Common myeloid progenitor, CD34-positive (primary cell): ENCODE measurements at places on chromosomes 6 and 20.

DNA sequence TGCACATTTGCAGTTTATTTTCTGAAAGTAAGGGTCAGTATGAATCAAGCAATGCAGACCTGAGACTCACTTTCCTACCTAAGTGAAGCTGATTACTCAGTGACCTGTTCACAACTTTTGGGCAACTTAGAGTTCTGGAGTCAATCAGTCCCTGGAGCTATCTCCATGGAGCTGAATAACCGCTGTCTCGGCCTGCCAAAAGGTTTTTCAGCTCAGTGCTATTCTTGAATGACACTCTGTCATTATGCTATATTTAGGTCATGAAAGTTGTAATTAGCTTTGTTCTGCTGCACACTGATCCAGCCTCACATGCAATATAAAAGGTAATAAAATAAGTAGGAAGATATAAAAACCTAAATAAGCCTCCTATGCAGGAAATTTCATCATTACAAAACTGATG, 356.0 kb downstream of the BMP2 start:
- no peak for DNase-seq

DNA sequence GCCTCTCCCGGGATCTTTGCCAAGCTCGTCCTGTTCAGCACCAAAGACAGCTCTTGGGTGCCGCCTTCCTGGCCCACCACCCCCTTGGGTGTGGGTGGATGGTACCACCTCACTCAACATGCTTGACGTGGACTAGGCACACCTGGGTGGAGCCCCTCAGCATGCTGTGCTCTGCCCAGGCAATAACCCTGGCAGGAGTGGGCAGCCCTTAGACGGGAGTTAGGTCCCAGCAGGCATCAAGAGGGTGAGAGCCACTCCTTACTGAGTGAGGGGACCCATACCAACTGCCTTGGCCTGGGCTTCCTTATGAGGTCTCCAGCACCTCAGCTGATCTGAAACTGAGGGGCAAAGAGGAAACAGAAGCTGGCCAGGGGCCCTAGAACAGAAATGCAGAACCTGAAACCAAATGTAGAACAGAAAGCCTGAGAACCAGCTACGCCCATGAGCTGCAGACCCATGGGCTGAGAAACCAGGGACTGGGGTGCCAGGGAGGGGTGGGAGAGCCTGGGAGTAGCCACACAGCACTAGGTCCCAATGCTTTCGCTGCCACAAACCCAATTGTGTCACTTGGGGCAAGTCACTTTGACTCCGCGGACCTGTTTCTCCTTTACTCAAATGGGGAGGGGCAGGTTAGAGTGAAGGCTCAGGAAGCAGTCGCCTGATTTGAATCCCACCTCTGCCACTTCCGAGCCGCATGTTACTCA, 2.0 kb downstream of the FGD2 start:
- peak; percentile 67 for DNase-seq

DNA sequence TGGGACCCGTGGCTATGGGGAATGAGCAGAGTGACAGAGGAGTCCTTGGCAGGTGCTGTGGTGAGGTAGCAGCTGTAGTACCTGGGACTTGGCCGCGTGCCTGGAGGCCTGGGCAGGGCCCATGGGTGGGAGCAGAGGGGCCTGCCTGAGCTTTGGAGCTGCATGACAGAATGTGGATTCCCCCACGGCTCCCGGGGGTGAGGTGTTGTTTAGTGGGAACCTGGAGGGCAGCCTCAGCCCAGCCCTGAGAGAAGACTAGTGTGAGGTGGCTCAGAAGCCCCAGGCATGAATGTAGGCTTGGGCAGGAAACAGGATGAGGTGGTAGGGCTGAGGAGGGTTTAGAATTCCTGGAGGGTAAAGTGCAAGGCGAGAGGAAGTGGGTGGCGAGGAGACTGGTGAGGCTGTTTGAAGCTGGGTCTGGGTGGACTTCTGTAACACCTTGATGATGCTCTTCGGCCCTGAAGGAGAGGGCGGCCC, 86.5 kb upstream of the SCP2D1 start:
- DNase-seq: no peak

- no peak for DNase-seq
These were observed 1.4 kb downstream of the TFAP2D start for GRCh38 chr6:50714487-50715379.

- no peak for DNase-seq
These were observed 62.9 kb downstream of the WDR27 start for GRCh38 chr6:169638915-169639314.

GRCh38 chr6:152300517-152300916, 336.6 kb downstream of the SYNE1 start:
- DNase-seq: no peak

DNA sequence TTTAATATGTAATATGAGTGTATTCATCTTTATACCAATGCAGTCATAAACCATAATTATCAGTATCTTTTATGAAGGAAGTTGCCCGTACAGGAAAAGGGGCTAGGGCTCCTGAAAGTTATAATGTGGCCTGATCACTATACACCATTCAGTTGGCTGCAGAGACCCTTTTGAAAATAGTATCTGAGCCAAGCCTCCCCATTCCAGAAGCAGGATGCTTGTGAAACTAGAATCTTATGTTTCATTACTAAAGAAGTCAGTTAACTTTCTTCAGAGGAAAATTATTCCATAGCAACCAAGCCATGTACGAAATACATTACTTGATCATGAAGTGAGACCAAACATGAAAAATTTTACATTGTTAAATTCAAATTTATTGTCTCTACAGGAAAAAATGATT, 251.5 kb upstream of the TCF21 start:
- no peak for DNase-seq

DNA sequence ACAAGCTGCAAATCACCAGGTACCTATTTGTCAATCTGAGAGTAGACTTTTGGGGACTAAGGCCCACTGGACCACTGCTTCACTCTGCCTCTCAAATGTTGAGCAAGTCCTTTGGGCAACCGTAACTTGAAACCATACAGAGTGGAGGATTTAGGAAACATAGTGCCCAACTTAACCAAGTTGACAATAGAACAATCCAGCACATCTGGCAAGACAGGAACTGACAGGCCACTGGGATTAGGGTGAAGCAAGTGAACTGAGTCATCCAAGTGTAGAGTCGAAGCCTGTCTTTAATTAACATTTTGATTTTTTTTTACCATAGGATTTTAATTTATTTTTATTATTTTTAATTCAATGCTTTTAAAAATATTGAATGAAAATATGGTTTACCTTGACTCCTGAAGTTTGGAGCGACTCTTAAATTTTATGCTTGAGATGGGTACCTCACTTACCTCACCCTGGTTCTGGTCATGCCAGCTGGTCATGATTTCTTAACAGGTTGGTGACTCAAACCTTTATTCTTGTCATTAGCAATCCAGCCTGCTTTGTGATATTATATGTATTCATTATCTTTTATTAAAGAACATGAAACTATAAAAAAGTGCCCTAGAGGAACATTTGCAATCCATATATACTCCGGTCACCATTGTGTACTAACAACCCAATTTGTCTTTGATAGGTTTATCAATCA, 312.1 kb upstream of the DEFB112 start:
- no peak for DNase-seq

DNA sequence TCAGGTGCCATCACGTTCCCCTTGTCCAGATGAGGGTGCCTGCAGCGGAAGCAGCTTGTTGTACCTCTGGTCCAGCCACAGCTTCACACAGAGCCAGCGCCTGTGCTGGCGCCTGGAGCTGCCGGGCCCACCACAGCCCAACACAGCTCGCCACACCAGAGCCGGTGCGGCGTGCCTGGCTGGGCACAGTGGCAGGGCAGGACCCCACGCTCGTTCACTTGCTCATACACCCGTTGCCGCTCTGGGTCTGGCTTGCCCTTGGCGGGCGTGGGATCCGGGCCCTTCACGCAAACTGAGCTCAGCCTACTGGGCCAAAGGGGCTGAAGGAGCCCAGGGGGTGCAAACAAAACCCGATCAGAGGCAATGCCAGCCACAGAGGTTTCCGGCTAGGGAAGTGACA, 492.5 kb upstream of the MANEA start:
- no peak for DNase-seq

- no peak for DNase-seq
These were observed 1760.2 kb upstream of the DEFB115 start for GRCh38 chr20:29497261-29497671.

GRCh38 chr20:39941245-39941644, 747.8 kb downstream of the MAFB start:
- DNase-seq: no peak

GRCh38 chr20:32476684-32477593, 108.2 kb downstream of the NOL4L start:
- no peak for DNase-seq

DNA sequence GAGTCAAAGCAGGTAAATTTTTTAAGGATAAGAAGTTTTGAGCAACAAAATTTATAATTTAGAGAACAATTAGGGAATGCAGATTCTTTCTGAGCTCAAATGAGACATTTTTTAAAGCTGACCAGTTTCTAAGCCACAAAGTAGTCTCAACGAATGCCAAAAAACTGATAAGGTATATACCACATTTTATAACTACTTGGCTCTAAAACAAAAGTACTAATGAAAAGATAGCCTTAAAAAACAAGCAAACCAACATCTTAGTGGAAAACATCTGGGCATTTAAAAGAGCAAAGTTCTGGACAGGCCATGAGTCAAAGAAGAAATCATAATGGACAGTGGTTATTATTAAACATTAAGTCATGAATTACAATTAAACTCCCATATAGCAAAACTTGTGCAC, 23.2 kb upstream of the RNF146 start:
- DNase-seq: no peak

DNA sequence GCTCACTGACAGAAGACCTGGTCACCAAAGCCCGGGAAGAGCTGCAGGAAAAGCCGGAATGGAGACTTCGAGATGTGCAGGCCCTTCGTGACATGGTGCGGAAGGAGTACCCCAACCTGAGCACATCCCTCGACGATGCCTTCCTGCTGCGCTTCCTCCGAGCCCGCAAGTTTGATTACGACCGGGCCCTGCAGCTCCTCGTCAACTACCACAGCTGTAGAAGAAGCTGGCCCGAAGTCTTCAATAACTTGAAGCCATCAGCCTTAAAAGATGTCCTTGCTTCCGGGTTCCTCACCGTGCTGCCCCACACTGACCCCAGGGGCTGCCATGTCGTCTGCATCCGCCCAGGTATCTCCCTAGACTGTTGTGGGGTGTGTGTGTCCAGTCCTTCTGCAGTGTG, 4.4 kb downstream of the TTPAL start:
- DNase-seq: no peak

DNA sequence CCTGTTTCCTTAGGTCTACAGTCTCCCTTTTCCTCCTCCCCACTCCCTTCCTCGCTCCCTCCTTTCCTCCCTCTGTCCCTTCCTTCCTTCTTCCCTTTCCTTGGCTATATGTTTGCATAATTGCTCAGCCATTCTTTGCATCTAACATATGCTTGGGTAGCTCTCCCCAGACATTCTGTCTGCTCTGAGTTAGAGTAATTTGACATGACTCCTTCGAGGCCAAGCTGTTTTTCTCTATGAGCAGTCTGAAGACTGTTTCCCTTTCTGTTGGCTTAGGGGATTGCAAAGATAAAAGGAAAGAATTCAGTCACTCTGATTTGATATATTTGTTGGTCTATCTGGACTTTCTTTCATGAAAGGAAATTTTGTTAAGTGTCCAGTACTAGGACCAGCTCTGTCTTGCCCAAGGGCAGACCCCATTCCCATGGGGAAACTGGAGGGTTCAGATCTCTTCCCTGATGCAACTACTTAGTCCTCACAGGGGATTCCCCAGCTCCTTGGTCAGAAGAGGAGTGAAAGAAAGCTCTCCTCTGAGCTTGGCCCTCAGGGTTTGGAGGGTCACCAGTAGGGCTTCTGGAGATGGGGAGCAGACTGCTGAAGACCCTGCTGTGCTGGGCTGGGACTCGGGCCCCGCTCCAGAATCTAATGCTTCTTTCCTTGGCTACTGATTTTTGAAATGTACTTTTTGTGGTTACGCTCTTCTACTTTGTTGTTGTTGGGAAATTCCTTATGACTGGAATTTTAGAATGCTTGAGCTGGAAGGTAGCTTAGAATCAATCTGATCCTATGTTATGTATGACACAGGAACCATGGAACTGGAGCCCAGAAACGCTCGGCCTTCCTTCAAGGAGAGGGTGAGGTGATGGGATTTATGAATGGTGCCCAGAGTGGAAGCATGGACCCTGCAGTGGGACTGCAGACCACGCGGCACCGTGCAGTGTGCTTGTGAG, 63.7 kb upstream of the SLC22A23 start:
- DNase-seq: no peak
